T-helper 17 cell (primary cell): ENCODE measurements at places on chromosomes 12 and 14.

- DNase-seq = no peak
These were observed 53.0 kb downstream of the SMUG1 start for GRCh38 chr12:54135621-54136350.

- no peak for DNase-seq
These were observed 29.3 kb upstream of the BATF start for GRCh38 chr14:75492832-75493591.

- no peak for DNase-seq
These were observed 210.3 kb downstream of the TMTC2 start for GRCh38 chr12:82896979-82897378.

- DNase-seq = no peak
These were observed 9.3 kb upstream of the HDAC7 start for GRCh38 chr12:47828976-47829482.

GRCh38 chr12:98786653-98787052, 141.6 kb downstream of the APAF1 start:
- DNase-seq = no peak

- no peak for DNase-seq
These were observed 92.8 kb upstream of the FLRT2 start for GRCh38 chr14:85437148-85437547.
